Spinal cord (tissue), 10 donors: ENCODE measurements at places on chromosomes 16 and 17.
A peak's percentile ranks its signal among the peaks of the same experiment; 100 is the strongest.

GRCh38 chr17:47276868-47277267, 23.2 kb downstream of the ITGB3 start:
- no peak for DNase-seq

DNA sequence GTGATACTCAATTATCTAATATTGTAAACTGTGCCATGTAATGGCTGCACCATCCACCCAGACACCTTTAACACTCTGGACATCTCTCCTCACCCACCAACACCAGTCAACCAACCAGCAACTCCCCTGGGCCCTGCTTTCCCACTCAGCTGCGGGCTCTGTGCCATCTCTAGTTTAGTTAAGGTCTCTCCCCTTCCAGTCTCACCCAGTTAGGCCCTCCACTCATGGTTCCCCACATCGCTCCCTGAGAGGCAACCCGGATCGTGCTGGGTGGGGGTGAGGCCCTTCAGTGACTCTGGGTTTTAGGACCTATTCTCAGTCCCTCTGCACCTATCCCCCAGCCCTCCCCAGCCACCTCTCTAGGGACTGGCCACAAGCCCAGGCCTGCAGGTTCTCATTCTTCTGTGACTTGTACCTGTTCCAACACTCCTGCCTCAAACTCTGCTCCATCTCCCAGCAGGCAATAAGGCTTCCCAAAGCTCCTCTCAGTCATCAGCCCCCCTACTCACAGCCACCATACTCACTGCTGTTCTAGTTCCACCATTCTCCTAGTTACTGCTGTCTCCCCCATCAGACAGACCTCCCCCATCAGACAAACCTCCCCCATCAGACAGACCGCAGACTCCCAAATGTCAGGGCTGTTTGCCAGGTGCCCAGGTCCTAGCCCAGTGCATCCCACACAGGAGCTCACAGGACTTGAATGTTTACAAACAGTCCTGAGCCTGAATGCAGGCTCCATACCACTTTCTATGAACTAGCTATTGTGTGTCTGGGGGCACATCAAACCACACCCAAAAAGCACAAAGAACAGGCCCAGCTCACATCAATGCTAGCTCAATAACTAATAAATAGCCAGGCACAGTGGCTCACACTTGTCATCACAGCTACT, 2.6 kb downstream of the TK2 start:
- DNase-seq, result no peak

DNA sequence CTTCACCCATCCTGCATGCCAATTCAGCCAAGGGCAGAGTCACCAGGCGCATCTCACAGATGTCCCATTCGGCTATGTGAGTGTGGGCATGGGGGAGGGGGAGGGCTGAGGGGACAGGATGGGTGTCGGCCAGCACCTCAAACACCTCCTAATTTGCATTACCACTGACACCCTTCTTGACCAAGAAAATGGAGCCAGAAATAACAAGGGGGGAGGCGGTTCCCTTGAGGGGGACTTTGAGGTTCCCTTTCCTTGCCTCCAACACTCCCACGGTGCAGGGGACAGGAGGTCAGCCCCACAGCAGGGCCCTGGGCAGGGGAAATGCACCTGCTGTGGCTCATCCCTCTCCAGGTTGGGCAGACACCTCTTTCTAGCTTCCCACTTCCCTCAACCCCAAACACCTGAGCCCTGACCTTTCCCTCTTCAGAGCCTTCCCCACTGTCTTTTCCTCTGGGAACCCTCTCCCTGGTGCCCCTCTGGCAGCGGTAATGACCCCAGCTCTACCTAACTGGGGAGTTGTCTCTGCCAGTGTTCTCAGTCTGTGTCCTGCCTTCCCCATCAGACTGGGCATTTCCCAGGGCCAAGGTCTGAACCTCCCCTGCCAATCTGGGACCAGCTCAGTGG, 18.2 kb upstream of the TBX21 start:
- DNase-seq, result no peak

GRCh38 chr17:968812-969730, 10.5 kb downstream of the NXN start:
- no peak for DNase-seq

GRCh38 chr16:10356870-10357842, 28.7 kb upstream of the ATF7IP2 start:
- no peak for DNase-seq

DNA sequence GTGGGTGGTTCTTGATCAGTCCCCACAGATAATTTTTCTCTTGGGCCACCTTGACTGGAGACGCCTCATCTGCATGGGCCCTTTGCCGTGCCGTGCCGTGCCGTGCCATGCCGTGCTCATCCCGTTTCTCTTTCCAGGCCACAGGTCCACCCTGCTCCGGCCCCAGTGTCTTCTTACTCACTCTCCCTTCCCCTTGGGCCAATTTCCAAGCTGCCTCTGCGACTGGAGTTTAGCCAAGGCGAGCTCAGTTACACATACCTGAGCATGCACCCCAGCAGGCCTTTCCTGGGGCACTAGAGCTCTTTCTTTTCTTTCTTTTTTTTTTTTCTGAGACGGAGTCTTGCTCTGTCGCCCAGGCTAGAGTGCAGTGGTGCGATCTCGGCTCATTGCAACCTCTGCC, 40.5 kb upstream of the MGAT5B start:
- DNase-seq, result no peak

GRCh38 chr17:50835301-50836234, at the start of gene WFIKKN2:
Gene WFIKKN2, plus strand, starts transcription at chr17:50835586. Its CDS starts 352 bp downstream, at chr17:50835938.
- DNase-seq, result no peak

GRCh38 chr16:2686912-2687507, 4.7 kb downstream of the KCTD5 start:
- no peak for DNase-seq

DNA sequence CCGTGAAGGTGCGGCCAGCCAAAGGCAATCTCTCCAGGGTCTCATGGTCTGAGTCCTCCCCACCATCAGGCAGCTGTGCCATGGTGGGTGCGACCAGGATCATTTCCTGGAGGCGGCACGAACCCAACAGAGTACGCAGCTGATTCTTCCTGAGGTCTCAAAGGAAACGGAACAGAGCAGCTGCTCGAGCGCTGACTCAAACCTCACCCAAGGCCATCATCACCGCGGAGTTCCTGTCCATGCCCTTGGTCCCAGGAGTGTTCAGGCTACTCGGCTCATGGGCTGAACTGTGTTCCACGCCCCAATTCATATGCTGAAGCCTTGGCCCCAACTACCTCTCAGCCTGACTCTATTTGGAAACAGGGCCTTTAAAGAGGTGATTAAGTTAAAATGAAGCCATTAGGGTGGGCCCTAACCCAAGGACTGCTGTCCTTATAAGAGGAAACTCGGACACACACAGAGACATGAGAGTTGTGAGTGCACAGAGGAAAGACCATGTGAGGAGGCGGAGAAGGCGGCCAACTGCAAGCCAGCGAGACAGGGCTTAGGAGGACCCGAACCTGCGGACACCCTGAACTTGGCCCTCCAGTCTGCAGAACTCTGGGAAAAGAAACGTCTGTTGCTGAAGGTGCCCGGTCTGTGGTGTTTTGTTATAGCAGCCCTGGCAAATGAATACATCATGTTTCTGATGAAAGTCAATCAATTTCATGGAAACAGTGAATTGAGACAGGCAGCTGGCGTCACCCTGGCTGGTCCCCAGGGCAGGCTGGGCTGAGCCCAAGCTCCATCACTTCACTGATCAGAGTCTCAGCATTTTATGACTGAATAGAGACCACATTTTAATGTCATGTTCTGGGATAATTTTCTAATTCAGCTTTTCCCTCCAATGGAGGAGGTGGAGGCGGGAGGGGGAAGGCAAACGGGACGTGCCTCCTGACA, 13.7 kb downstream of the MXRA7 start:
- no peak for DNase-seq

DNA sequence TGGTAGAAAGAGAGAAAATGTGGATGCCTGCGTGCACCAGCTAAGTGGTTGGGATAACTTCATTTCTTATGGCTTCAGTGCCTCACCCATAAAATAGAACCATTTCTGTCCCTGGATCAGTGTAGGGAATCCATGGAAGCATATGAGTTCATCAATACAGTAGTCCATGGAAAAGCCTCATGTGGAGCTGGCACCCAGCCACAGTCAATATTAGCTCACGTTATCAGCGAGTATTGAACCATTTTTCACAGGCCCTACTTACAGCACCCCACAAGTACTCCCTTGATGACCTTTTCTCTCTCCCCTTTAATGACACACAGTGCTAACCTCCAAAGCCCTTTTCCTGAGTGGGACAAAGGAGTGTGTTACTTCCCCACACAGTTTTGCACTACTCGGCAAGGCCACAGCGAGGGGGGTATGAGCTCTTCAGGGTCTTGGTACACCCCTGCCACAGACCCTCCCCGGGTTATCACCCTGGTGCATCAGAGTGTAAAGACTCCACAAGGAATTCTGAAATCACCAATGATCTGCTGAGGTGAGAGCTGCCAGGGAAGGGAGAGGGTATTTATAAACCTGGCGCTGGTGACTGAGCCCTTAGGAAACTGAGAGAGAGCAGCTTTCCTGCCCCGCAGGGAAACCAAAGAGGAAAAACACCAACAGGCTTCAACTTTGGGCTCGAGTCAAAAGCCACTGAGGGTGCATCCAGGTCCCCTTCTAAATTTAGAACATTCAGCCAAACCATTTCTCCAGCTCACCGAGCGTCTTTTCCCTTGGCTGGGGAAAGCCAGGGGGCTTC, 36.9 kb downstream of the DYNLRB2 start:
- DNase-seq, result no peak

DNA sequence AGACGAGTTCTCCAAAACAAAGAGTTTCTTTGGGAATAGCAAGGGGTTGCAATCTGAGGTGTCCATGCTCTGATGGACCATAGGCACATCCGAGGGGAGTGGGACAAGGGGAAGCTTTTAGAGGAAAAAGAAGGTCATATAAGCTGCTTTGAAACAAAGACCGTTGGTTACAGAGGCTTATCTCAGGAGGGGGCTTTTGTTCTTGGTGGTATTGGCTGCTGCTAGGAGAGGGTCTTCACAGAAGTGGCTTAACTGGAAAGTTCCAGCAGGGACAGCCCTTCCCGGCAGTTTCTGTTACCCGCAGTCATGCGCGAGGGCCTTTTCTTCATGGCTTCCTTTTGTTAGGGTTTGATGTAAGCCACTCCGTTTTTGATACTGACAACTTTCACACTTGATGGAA, 76.0 kb downstream of the RAP1GAP2 start:
- no peak for DNase-seq

- no peak for DNase-seq
Observed at GRCh38 chr17:75591722-75592302, 4.2 kb downstream of the MYO15B start.

- no peak for DNase-seq
Observed at GRCh38 chr17:12566291-12566690, 99.4 kb upstream of the MYOCD start.

GRCh38 chr16:12082226-12082887, 105.8 kb downstream of the SNX29 start:
- no peak for DNase-seq

DNA sequence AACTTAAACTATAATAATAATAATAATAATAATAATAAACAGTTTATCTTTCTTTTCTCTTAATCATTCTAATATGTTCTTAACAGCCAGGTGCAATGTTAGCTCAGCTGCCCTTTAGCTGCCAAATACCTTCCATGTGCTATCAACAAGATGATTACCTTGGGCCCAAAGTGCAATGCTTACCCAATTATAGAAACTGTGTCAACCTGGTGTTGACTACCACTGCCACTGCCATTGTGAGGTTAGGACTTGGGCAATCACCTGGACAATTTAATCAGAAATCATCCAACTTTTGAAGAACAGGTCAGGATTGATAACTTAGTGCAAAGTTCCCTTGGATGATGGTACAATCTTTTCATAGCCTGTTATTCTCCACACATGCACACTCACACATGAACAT, 371.8 kb upstream of the SALL1 start:
- DNase-seq, result no peak

DNA sequence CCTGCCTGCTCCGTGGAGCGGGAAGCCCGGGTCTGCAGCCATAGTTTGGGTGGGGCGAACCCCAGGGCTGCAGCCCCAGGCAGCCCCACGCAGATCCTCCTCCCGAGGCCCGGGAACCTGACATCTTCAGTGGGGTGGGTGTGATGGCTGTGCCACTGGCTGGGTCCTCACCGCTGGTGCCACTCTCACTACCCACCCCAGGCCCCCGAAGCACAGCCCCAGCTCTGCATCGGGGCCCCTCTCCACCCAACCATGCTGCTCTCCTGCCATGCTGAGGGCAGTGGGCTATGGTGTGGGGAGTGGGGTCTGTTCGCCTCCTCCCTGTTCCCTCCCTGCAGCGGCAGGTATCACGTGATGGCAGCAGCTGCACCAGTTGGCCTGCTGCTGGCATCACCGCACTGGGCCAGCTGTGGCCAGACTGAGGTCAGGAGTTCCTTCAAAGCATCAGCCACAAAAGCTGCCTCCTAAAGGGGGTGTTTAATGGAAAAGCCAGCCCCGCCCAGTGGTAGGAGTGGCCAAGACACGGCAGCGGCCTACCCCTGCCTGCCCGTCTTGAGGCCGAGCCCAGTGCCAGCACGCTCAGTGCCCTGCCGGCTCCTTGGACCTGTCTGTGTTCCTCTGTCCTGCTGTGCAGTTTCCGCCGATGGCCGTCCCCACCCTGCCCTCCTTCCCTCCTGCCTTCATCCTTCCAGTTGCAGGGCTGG, 10.8 kb downstream of the KCTD5 start:
- peak; percentile 71 for DNase-seq

DNA sequence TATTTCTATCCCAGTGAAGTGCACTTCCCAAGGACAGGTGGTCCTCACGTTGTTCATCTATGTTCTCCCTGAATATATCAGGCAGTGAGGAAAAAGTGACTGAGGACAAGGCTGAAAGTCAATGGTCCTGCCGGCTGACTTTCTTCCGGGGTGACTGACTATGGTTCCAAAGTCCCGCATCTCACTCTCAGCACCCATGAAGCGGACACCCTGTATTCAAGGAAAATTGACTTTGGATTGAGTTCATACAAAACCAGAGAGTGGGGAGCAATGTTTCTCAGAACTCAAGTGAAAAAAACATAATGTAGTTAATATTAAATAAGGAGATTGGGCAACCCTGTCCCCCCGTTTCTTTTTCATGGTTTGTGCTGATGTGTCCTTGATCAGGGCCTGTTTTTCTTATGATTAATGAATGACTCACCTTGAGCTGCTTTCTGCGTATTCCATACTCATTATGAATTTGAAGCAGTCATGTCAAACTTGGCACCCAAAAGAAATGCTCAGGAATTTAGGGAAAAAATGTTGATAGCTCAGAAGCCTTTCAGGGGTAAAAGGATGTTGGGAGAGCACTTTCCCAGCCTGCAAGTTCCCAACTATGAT, 184.0 kb downstream of the CYLD start:
- no peak for DNase-seq

- DNase-seq, result no peak
Observed at GRCh38 chr17:11412654-11413053, 171.6 kb downstream of the SHISA6 start.

- DNase-seq, result no peak
Observed at GRCh38 chr16:27410761-27411160, 8.8 kb downstream of the IL21R start.

DNA sequence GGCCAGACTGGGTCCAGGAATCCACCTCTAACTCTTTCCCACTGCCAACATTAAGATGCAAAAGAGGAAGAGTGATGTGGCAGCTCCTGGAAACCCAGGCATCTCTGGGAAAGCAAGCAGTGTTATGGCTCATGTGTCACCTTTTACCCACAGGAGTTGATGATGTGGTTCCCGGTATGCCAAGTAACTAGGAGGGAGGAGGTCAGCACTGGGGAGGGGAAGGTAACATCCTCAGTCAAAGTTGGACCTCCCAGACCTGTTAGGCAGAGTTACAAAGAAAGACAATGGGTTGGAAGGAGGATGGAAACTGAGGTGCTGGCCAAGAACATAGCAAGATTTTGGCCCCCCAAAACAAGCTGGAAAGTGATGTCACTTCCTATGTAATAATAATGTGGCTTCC, 11.4 kb downstream of the KRABD2 start:
- DNase-seq, result no peak

- DNase-seq, result no peak
Observed at GRCh38 chr17:18315961-18316360, 868 bp downstream of the SMCR8 start.

GRCh38 chr16:70665806-70666735, 19.7 kb downstream of the IL34 start:
- no peak for DNase-seq
